ENCODE measurements at places on chromosomes 1 and 21. TPM values are rescaled to one million over a fixed set of nuclear protein-coding genes. Genes with fewer than 3 reads are reported as not detected.

Gene TMEM240
- not detected for polyA plus RNA-seq

Gene HES2
- not detected for polyA plus RNA-seq

Gene SZRD1
- 41.1 TPM for polyA plus RNA-seq

- H3K4me1 ChIP-seq = peaks cover 62% of the 10 kb centered on the region
- H3K27me3 ChIP-seq = no peaks in the 10 kb centered on the region
- no peak for DNase-seq
- H3K27ac ChIP-seq = no peak overlapping the region
These were observed 62.4 kb downstream of the PTPRC start for GRCh38 chr1:198701250-198701649.

- peak; percentile 43 for DNase-seq
- peaks cover 48% of the 10 kb centered on the region for H3K4me1 ChIP-seq
- peak overlapping the region; percentile 23 for H3K4me3 ChIP-seq
These were observed 3.8 kb downstream of the AGO1 start for GRCh38 chr1:35886577-35887431.

DNA sequence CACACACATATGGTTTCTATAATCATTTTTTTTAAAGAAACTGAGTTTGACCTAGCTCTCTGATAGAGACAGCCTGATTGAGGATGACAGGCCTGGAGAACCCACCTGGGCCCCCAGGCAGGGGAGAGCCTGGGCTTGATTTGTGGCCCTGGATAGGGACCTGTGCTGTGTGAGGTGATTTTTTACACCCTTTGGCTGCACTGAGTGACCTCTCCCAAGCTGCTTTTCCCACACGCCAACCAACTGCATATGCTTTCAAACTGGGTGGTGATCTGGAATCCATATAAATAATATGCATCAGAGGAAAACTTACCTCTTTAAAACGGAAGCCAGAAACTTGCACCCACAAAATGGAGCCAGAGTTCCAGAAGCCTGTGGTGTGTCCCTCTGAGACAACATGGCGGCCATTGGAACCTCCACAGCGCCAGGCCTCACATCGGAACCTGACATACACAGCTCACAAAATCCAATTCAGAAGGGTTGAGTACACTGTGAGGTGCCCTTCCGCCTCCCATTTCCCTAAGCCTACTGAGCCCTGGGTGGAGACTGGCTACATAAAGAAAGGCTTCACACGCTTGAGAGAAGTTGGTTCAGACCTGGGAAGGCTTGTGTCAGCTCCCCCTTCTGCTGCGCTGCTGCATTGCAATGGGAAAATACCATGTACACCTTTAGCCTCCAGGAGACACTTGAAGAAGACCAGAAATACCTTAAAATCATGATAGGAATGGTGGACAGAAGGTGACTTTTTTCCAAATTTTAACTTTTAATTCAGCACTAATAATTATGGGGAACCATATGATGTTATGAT is 160.7 kb downstream of the HHIPL2 start:
- no peaks in the 10 kb centered on the region for H3K36me3 ChIP-seq
- H3K27ac ChIP-seq = no peak overlapping the region
- no peaks in the 10 kb centered on the region for H3K4me1 ChIP-seq
- DNase-seq = no peak
- peaks cover 28% of the 10 kb centered on the region for H3K27me3 ChIP-seq
- no peak overlapping the region for H3K4me3 ChIP-seq

All from naive B cell (primary cell).